ENCODE measurements at places on chromosomes 3 and 15.

GRCh38 chr15:95215017-95215416, 983.7 kb downstream of the MCTP2 start:
- no peak for DNase-seq

- no peak for DNase-seq
Measured at GRCh38 chr15:44215594-44215993, 20.5 kb upstream of the FRMD5 start.

DNA sequence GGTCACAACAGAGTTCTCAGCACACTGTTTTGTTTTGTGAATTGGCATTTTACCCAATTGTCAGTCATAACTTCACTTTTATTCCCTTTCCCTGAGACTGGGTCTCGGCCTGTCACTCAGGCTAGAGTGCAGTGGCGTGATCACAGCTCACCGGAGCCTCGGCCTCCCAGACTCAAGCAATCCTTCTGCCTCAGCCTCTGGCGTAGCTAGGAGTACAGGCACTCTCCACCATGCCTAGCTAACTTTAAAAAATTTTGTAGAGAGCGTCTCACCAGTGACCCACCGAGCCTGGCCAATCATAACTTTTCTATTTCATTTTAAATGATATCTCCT, 26.5 kb downstream of the TRIM71 start:
- no peak for DNase-seq

GRCh38 chr3:172065527-172065926, 26.1 kb downstream of the FNDC3B start:
- no peak for DNase-seq

DNA sequence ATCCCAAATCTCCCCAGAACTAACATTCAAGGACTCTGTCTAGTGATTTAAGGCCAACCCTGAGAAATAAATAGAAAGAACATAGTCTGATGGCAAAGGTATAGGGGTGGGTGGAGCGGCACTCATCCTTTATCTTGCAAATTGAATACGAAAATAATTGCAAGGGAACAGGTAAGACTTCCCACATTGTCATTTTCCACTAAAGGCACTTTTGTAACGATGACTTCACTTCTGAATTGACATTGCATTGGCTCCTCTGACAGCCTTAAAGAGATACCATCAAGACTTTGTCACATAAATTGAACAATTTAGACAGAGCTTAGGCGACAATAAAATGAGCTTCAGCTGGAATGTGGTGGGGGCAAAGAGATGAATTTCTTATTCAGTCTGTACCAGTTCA, 75.3 kb upstream of the PLCL2 start:
- no peak for DNase-seq

GRCh38 chr3:195153130-195153529, 117.8 kb downstream of the XXYLT1 start:
- no peak for DNase-seq

GRCh38 chr3:40128166-40128565, 181.3 kb upstream of the EIF1B start:
- no peak for DNase-seq

DNA sequence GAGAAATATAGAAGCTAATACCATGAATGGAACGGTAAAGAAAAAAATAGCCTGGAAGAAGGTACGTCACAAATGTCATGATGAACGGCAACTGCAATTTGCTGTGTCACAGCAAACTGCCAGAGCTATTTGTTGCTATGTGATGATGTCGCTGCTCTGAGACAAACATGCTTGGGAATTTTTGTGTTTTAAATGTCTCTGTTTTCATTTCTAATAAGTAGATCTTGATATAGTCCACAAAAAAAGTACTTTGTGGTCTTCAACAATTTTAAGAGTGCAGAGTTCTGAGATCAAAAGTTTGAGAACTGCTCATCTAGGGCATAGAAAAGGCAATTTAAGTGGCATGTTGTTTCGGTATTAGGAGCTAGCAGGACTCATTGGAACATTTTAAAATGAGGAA, 4.3 kb upstream of the NR1D2 start:
- DNase-seq: no peak

DNA sequence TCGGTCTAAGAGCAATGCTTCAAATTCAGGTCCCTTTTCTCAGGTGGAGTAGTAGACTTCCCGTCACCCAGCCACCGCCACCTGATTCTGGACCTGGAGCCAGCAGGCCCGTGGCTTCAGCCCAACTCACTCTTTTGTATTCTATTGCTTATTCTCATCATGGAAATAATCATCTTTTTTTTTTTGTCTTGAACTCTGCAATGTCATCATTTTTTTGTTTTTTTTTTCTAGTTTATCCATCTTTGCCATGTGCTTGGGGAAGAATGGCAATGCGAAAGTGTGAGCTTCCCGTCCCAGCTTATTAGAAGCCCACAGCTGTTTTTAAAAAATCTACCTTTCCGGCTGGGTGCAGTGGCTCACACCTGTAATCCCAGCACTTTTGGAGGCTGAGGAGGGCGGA, 51.3 kb upstream of the FSTL1 start:
- DNase-seq: no peak

GRCh38 chr15:51775967-51776816, 24.8 kb downstream of the TMOD2 start:
- peak; percentile 66 for DNase-seq

- peak; percentile 46 for DNase-seq
Measured at GRCh38 chr15:64911311-64912186, at the start of gene ANKDD1A. TSS of gene ANKDD1A (plus strand) at chr15:64911902. CDS start at chr15:64911931, 29 bp downstream.

GRCh38 chr3:128945041-128945877, 48.6 kb downstream of the CFAP92 start:
- no peak for DNase-seq

DNA sequence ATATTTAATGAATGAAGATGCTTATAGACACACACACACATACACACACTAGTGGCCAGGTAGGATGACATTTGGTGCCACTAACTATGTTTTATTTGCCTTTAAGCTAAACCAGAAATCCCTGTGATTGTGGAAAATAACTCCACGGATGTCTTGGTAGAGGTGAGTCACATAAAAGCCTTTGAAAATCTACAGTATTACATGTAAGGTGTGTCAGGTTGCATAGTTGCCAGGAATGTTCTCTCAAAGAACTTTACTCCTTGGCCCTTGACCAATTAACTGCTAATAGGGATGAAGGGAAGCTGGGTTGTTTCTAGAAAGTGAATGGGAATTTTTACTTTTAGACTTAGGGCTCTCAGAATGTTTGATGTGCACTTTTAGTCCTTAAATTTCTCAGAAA, 9.9 kb downstream of the ZBED2 start:
- DNase-seq: no peak

DNA sequence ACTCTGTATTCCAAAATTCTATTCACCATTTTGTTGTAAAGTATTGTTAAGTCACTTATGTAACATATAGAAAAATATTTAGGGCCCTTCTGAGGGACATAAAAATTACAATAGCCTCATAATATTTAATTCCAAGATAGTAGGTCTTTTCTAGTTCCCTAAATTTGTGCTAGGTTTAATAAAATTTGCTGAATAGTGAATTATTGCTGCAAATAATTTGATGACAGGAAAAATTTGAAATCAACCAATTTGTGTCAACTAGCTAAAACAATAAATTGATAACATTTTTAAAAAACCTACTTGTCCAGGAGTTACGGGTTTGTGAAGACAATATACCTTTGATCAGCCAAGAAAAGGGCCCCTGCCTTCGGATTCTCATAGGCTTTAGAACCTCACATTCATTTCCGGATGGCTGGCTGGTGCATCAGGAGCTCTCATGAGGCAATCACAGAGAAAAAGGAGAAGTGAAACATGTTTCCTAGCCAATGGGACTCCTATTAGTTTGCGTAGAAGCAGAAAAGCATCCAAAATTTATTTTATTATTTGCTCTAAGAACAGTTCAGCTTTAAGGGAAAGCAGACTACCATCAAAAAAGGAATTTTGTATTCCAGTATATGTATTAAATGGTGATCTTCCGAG, 177.2 kb downstream of the LRRC3B start:
- no peak for DNase-seq

GRCh38 chr3:13626396-13626795, 77.5 kb downstream of the FBLN2 start:
- DNase-seq: no peak

DNA sequence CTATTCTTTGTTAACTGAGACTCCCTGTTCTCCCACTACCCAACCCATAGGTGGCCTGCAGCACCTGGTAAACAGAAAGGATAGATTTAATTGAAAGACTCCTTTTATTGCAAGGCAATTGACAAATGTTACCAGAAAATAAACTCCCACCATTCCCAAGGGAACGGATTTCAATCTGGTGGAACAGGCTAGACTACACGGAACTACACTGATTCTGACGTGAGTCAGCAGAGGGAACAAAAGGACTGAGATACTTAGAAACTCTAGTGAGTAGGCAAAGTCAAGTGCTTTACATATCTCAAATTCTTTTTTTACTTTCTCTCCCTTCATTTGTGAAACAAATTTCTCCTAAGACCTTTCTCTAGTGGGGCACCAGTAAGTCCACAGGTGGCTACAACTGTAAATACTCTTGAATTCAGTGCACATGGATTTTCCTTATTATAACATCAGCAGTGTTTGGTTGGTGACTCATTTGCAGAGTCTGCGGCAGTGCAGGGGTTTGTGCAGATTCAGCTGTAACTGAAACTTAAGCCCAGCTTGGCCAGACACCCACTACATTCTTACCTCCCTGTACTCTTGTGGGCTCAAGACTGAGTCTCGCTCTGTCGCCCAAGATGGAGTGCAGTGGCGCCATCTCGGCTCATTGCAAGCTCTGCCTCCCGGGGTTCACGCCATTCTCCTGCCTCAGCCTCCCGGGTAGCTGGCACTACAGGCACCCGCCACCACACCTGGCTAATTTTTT, 34.3 kb upstream of the PLSCR2 start:
- DNase-seq: no peak

- no peak for DNase-seq
Measured at GRCh38 chr3:124142389-124142970, 150.6 kb upstream of the ROPN1 start.

GRCh38 chr15:92076541-92076940, 223.0 kb downstream of the SLCO3A1 start:
- DNase-seq: no peak

GRCh38 chr3:51270559-51270958, 114.5 kb upstream of the MANF start:
- no peak for DNase-seq

DNA sequence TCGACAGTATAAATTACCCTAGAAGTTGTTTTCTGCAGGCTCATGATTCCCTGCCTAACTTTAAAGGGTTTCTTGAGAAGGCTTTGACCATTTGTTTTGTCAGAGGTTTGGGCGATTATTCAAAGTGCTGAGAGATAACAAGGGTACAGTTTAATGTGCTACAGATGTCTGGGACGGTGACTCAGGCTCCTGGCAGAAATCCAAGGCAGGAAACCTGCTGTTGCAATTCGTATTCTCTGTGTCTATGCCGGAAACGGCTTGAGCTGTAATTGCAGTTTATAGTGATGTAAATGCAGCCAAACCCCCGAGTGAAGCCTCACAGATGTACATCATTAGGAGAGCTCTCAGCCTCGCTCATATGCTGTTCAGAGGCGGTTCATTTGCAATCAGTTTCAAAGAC, 65.6 kb downstream of the SYNPR start:
- DNase-seq: peak; percentile 3

- no peak for DNase-seq
Measured at GRCh38 chr3:53883008-53883407, 1.1 kb upstream of the ACTR8 start.

- DNase-seq: no peak
Measured at GRCh38 chr3:112407214-112407887, 74.4 kb downstream of the CD200 start.

DNA sequence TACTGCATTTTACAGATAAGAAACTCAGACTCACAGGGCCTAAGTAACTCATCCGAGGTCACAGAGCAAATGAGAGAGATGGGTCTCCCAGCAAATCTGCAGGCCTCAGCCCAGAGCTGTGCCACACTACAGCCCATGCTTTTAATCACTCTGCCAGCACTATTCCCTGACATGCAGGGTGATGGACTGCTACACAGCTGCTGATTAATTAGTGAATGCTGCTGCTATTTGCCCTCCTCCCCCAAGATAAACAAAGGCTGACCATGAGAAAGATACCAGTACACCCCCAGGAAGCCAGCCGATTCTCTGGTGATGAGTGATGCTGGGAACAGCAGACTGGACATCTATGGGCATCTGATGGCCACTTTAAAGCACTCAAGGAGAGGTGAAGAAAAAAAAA, 39.3 kb downstream of the RFTN1 start:
- DNase-seq: no peak

DNA sequence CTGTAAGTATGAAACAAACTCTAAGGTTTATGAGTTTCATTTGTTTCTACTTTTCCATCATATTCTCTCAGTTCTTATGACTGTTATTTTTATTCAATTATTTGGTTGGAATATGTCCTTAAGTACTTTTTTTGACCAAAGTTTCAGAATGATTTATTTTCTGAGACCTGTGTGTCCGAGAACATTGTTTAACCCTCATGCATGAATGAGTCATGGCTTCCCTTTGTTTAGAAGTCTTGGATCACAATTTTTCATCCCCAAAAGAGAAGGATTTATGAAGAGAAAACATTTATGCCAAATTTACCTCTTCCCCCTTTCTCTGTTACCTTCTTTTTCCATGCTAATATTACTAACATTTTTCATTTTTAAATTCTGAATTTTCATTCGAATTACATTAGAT, 518.0 kb upstream of the NR2F2 start:
- no peak for DNase-seq

GRCh38 chr3:116288485-116288884, 156.8 kb downstream of the LSAMP start:
- DNase-seq: no peak

DNA sequence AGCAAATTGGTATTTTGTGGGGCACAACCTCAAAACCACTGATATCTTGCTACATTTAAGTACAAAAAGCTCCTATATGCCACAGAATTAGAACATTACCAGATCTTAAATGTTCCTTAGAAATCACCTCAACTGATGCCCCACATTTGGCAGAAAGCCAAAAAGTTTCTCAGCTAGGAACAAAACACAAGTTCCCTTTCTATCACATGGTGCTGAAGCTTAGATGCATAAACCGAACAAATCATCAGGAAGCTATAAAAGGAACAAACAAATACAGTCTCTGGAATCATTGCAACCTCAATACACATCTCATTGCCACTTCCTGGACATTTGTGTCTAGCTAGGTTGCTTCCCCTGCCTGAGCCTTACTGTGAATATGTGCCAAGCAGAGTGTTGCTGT, 492.6 kb downstream of the LPP start:
- DNase-seq: no peak

DNA sequence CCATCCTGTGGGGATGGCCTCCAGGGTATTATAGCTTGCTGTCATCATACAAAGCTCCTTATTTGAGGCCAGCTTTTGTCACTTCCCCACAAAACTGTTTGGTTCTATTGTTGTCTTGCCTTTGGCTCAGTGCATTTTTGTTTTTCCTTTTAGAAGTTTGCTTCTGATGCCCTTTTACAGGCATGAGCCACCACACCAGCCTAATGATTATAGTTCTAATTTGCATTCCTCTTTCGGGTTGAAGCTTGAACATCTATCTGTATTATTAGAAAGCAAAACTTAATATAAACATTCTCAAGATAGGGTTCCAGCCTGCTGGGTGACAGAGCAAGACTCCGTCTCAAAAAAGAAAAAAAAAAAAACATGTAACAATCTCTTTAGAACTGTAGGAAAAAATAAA, 39.8 kb downstream of the SMARCC1 start:
- no peak for DNase-seq

- no peak for DNase-seq
Measured at GRCh38 chr15:33022629-33023028, 171.9 kb downstream of the FMN1 start.

- no peak for DNase-seq
Measured at GRCh38 chr3:57192028-57192427, 7.8 kb downstream of the HESX1 start.

- DNase-seq: no peak
Measured at GRCh38 chr3:133457025-133457424, 57.2 kb downstream of the BFSP2 start.
